ENCODE measurements at places on chromosomes 1 and 21.

DNA sequence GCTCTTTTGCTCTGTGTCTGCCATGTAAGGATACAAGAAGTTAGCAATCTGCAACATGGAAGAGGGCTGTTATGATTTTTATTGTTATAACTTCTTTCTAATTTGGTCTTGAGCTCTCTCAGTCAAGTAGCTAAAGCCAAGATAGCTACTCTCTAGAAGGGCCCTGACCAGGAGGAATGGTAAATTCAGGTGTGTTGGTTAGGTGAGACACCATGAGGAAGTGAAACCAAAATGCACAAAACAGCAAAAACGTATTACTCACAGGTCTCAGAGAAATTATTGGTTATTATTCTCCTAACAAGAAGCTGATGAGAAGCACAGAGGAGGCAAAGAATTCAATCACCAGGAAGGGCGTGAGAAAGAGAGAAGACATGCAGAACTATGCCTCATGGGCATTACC lies 51.8 kb upstream of the INSL5 start:
- DNase-seq = no peak

DNA sequence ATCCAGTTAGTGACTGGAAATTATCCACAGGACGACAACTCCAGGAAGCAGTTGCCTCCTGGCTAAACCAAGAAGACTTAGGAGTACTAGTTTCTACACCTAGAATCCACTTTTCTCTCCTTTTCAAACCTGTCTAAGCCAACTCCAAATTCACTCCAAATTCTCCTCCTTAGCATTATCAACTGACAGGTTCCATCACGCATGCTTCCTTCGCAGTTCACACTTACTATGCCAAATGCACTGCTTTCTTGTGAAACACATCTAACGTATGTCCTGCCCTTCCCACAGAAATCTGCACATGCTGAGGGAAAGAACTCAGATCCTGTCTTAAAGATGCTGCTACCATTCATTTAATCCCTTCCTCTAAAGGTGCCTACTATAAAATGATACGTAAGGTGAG lies 225.9 kb downstream of the RERE start:
- no peak for DNase-seq

DNA sequence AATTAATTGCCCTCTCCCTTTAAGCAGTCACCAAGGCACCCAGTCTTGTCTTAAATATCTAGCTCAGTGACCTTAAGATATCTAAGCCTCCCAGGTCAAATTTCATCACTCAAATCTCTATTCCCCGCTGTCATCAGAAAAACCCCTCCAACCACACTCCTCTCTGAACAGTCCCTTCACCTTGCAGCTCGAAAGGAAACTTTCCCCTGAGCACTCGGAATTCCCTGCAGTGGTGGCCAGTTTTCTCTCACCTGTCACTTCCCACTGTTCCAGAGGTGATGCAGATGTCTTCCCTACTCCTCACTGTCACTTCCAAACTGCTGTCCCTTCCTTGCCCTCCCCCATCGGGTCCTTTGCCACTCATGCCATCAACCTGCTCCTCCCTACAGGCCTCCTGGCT lies 15.3 kb upstream of the SSX2IP start:
- DNase-seq = no peak

DNA sequence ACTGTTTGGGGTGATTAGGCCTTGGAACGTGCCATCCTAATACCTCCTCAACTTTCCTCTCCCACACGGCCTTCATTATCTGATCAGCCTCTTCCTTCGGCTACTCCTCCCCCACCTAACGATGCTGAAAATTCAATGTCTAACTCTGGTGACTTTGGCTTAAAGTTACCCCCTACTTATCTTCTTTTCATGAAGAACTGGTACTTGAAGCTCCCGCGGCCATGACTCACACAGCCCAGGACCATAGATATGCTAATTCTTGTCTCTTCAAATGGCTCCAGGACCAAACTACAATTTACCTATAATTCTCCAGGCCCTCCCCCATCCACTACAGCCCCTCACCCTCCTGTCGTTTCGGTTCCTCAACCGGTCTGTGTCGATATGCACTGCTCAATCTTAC lies 15.7 kb upstream of the AZIN2 start:
- DNase-seq = no peak

- no peak for DNase-seq
Measured at GRCh38 chr1:190474650-190475211, 2.9 kb downstream of the BRINP3 start.

DNA sequence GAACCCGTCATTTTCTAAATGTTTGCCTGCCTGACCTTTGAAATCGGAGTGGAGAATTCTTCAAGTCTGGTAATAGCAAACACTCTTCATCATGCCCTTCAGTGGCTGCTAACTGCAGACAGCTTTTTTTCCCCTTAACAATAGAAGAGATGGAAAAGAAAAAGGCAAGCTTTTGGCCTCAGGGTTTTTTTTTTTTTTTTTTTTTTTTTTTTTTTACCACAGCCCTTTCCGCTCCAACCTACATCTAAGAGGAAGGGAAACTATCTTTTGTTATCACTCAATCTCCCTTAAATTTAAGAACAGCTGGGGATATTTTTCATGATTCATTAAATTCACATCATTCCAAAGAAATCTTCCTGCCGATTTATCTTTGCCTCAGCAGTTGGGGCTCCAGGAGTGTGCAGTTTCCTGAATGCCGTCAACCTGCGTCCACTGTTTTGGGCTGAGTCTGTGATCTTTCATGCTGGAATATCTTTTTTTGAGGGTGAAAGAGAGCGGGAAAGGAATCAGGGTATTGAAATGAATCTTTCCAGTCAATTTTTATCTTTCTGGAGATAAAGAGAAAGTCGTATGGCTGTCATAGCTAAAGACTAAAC lies 144.5 kb upstream of the SMYD2 start:
- no peak for DNase-seq

Measured in stimulated activated CD4-positive, alpha-beta T cell treated with anti-CD3 and anti-CD28 coated beads, Interleukin-1b, Interleukin-23, amount 100 ng/mL, for 48 hours (primary cell).